ENCODE measurements at places on chromosomes 2 and 18.

DNA sequence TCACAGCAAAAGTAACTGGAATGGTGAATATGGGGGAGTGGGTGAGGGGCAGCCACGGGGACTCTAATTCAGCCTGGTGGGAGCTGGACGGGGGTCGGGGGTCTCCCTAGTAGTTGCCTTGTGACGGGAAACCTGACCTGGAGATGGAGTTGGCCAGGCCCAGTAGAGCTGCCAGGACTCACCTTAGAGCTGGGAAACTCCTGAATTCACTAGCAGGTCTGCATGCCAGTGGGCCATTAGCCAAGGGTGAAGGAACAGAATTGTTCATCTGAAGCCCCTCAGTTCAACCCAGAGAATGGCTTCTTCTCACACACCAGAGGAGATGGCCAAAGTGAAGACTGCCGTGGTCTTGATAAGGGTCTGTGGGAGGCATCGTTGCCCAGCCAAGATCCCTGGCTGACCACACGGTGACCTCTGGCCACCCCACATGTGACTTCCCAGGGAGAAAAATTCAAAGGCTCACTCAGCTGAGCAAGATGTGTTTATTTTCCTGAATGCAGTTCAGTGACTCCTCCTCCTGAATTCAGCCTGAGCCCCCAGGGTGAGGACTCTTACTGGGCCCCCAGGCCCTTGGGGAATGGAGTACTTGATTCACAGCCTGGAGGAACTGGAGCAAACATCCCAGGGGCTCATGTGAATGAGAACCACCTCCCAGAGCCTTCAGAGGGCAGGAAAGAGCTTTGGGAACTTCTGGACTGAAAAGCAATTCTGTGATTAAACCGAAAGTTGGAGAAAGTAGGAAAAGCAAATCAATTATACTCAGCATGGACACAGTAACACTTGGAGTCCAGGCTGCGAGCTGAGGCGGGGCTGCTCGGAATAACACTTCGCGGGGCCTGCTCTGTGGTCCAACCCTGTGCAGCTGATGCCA, 25.2 kb downstream of the MOCOS start:
- peak; percentile 21 for DNase-seq

DNA sequence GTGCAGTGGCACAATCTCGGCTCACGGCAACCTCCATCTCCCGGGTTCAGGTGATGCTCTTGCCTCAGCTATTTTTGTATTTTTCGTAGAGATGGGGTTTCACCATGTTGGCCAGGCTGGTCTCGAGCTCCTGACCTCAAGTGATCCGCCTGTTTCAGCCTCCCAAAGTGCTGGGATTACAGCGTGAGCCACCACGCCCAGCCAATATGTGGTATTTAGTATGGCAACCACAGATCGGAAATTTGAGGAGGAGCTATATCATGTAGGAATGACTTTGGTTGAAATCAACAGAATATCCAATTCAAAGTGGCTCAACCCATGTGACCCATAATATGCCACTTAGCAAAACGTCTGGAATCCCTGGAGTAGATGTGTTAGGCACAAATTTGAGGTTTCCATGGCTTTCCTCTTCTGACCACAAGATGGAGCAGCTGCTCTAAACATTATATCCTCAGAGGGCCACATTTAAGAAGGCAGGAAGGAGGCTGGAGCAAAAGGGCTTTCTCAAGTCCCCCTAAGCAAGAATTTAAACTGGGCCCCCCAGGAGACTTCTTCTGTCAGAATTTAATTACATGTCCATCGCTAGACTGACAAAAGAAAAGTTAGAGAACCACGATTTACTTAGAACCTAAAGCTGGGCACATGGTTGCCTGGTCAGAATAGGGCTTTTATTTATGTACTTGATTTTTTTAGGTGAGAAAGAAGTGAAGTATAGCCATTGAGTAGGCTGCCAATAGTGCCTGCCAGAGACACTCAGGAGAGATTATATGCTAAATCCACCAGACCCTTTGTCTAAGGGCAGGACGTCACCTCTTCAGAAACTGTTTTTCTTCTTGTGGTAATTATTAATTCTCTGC, 49.6 kb upstream of the ITSN2 start:
- peak; percentile 73 for DNase-seq

DNA sequence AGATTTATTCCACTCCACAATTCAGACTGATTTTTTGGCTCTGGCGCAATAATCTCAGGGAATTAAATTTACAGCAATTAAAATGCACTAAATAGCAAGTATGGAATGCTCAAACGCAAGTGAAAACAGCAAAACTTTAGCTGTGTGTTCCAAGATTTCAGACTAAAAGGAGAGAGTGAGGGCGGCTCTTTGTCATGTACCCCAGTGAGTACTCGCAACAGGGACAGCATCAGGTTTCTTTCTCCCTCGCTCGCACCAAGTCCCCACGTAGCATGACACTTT, 1.1 kb downstream of the ROCK2 start:
- no peak for DNase-seq

- no peak for DNase-seq
Measured at GRCh38 chr2:18301421-18302139, 258.9 kb downstream of the RDH14 start.

DNA sequence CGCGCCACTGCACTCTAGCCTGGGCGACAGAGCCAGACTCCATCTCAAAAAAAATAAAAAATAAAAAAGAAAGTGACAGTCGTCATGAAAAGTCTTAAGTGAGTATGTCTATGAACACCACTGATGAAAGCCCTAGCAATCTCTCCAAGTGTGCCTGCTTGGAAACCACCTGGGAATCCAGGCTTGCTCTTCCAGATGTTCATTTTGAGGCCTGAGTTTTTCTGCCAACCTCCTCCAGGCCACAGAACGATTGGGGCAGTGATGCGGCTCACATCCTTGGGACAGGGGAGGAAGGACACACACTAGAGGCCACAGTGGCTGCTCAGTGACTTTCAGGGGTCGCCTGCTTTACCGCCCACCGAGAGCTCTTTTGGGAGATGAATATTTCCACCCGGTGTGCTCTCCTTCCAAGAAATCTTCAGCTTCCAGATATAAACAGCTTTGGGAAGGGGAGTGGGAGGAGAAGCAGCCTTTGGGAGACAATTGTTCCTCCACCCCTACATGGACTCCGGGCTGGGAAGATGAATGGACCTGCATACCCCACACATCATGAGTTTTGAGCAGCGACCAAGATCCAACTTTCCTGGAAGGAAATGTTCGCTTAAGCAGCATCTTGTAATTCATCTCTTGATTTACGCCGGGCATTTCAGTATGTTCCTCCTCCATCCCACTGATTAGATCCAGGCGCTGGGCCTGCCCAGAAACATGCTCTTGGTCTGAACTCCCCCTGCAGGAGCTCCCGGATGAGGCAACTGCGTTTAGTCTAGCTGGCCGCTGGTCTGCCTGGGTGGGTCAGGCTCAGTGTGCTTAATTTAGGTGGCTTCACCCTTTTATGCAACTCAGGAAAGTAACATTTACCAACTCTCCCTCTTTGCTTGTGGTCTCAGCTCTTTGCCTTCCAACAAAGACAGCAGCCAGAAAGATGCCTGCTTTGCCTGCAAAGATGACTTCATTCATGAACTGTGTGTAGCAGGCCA, 6.2 kb upstream of the ARMC9 start:
- DNase-seq: peak; percentile 80

- no peak for DNase-seq
Measured at GRCh38 chr2:19230626-19231025, 127.8 kb downstream of the OSR1 start.

- DNase-seq: no peak
Measured at GRCh38 chr18:62037989-62038778, 145.4 kb upstream of the RNF152 start.

DNA sequence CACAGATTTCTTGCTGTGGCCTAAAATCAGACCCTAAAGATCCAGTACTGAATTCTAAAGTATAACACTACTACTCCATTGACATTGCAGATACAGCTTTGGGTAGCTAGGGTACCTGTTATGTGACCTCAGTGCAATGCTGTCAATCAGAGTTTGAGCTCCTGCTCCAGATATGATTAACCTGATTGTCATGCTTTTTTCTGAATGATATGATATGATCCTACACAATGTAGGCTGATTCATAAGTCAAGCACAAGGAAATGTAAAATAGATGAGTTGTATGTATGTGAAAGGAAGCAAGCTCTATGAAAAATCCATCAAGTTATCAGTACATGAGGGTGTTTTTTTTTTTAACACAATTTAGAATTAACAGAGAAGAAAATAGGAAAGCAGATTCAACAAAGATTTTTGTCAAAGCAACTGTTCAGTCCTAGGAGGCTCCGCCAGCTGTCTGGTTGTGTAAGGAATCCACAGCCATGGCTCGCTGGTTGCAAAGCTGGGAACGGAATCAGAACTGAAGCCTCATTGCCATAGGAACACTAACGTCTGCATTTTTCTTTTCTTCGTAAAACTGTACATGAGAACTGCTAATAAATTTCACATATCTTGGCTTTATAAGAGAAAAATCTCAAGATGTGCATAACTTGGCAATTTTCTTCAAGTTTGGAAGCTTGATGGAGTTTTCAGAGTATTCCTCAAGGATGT, 52.9 kb downstream of the NR4A2 start:
- DNase-seq: no peak
